ENCODE measurements at places on chromosomes 12 and 14. TPM values are rescaled to one million over a fixed set of nuclear protein-coding genes. Genes with fewer than 3 reads are reported as not detected.

DNAJC22 gene
- total RNA-seq = 10.4 TPM

CFAP251 gene
- total RNA-seq = 1.5 TPM

CCDC196 gene
- not detected for total RNA-seq

- DNase-seq = peak; percentile 62
Observed at GRCh38 chr12:70627677-70628076, 9.6 kb downstream of the PTPRB start.

DNA sequence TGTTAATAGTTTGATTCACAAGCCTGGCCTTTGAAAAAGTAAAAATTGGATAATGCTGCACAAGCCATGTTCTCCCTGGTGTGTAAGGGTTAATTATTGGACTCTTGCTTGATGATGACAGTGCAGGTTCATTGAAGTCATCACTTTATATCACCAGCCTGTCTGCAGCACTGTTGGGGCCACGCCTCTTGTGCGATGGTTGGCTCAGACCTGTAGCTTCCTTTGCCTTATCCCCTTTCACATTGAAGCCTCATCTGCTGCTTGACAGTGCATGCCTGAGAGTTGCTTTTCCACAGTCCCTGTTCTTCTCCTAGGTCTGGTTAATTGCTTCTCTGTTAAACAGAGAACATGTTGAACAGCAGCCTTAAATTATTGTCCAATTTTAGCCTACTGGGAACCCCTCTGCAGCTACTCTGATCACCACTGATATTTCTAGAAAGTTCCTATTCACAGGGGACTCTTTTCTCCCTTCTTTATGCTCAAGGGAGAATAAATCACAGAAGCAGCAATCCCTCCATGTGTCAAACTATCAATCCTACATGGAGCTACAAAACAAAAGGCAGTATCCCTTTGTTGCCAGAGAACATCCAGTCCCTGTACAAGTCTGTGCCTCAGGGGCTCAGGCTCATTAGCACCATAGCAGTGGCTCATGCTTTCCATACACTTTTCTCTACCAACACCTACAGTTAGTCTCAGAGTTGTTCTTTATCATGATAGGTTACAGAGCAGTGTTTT is 322.1 kb downstream of the RGS6 start:
- DNase-seq = no peak

- DNase-seq = no peak
Observed at GRCh38 chr14:85527006-85527405, 2.9 kb upstream of the FLRT2 start.

- DNase-seq = peak; percentile 35
Observed at GRCh38 chr12:86118161-86118560, 138.0 kb downstream of the MGAT4C start.

GRCh38 chr14:36747411-36748184 is 85.9 kb downstream of the PAX9 start:
- DNase-seq = no peak

DNA sequence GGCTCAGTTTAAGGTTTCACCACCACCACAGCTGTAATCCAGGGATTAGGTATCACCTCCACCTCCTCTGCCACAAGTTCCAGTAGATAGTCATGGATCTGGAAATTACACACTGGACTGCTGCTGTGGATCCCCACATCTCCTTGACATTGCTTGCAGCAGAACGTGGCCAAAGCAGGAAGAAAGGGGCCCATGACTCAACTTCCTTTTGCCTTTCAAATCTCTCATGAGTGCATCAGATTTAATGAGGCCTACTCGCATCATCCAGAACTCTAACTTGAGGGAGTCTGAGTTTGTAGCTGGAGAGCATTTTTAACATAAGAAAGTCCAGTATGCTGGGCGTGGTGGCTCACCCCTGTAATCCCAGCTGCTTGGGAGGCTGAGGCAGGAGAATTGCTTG is 29.2 kb upstream of the TMED10 start:
- DNase-seq = peak; percentile 33

DNA sequence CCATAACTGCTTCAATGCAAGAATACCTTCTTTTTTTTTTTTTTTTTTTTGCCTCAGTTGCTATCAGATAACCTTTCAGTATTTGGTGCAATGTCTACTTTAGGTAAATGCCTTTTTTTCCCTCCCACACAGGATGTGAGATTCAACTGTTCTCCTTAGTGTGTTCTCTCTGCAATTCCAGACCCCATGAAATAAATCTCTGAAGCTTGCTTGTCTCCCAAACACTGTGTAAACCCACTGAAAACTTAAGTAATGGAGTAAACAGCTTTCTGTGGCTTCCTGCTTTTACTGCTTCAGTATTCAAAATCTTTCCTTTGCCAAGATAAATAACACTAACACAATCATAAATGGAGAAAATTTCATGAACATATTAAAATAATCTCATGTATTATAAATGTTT is 55.8 kb upstream of the CLEC14A start:
- DNase-seq = no peak
